ENCODE measurements at places on chromosomes 1 and 21.
A peak's percentile ranks its signal among the peaks of the same experiment; 100 is the strongest.

GRCh38 chr1:91091812-91092211, 70.0 kb upstream of the ZNF644 start:
- no peak for DNase-seq

DNA sequence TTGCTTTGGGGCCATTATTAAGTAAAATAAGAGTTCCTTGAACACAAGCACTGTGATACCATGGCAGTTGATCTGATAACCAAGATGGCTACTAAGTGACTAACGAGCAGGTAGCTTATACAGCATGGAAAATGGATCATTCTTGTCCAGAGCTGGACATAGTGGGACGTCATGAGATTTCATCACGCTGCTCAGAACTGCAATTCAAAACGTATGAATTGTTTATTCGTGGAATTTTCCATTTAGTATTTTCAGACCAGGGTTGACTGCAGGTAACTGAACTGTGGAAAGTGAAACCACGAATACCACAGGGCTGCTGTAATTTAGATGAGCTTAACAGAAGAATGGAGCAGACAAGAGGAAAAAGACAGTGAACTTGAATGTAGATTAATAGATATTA, 38.9 kb downstream of the CCDC18 start:
- DNase-seq, result no peak

DNA sequence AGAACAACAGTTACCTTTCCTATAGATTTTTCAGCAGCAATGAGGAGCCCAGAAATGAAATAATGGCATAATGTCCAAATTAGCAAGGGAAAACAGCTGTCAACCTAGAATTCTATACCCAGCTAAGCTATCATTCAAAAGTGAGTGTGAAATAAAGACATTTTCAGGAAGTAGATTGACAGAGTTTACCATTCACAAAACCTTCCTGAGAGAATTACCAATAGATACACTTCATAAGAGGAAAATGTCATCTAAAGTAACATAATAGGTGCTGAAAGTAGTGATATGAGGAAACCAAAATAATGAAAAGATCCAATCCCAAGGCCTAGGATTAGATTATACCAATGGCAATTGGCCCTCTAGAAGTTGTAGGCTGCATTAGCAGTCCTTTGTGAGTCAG, 34.6 kb downstream of the OBSCN start:
- no peak for DNase-seq

GRCh38 chr1:31335007-31335406, 37.9 kb downstream of the FABP3 start:
- peak; percentile 38 for DNase-seq

DNA sequence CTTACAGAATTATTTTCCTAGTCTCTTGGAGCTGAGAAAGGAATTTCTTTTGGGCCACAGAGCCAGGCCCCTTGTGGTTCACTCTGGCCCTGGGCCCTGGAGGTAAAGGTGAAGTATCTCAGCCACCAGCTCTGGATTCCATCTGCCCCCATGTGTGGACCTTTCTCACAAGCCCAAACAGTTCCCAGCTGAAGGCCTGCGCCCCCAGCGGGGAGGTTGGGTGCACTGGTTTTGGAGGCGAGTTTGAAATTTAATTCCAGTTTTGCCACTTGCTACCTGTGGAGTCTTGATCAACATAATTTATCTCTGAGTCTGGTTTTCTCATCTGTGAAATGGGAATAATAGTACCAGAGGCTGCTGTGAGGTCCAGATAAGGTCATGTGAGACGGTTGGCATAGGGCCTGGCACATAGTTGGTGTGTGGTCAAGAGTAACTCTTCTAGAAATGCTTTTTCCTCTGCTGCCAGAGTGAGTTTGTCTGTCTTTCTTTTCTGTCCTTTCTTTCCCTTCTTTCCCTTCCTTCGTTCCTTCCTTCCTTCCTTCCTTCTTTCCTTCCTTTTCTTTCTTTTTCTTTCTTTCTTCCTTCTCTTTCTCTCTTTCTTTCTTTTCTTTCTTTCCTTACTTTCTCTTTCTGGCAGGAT, 6.1 kb downstream of the AGTRAP start:
- DNase-seq, result no peak

- no peak for DNase-seq
Observed at GRCh38 chr1:96837781-96838216, 116.2 kb downstream of the PTBP2 start.

DNA sequence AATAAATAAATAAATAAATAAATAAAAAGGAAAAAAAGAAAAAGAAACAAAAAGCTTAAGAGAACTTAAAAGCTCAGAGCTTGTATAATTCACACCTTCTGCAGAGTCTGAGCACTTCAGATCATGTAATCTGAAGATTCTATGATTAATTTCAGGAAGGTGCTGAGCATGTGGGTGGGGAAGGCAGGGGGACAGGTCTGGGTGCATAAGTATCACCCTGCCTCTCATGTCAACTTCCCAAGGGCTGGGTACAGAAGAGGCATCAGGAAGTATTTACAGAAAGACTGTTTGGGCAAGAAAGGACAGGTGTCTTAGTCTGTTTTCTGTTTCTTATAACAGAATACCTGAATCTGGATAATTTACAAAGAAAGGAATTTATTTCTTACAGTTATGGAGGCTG, 20.4 kb upstream of the PADI2 start:
- no peak for DNase-seq

- DNase-seq, result no peak
Observed at GRCh38 chr1:198018529-198018928, 101.4 kb downstream of the LHX9 start.

- DNase-seq, result no peak
Observed at GRCh38 chr21:7917729-7918128, 2603.7 kb upstream of the TPTE start.

GRCh38 chr1:157703981-157704380, 3.4 kb upstream of the FCRL3 start:
- no peak for DNase-seq

DNA sequence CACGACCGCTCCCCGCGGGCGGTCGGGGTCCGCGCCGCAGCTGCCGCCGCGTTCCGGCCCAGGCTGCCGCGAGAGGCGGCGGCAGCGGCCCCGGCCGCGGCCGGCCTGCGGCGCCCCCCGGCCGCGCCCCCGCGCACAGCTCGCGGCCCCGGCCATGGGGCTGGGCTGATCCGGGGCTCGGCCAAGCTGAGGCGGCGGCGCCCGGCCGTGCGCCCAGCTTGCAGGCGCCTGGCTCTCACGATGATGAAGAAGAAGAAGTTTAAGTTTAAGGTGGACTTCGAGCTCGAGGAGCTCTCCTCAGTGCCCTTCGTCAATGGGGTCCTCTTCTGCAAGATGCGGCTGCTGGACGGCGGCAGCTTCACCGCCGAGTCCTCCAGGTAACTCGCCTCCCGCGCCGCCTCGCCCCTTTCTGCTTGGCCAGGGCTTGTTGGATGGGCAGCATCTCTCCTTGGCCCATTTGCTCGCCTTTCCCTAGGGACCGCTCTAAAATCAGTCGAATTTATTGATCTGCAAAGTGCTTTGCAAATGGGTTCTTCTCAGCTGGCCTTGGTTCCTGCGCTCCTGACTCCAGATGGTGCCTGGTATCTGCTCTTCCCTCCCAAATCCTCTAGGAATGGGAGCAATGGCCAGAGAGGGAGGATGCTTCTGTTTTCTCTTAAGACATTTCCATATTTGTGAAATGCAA, 431 bp downstream of the EEIG2 start:
- peak; percentile 28 for DNase-seq

DNA sequence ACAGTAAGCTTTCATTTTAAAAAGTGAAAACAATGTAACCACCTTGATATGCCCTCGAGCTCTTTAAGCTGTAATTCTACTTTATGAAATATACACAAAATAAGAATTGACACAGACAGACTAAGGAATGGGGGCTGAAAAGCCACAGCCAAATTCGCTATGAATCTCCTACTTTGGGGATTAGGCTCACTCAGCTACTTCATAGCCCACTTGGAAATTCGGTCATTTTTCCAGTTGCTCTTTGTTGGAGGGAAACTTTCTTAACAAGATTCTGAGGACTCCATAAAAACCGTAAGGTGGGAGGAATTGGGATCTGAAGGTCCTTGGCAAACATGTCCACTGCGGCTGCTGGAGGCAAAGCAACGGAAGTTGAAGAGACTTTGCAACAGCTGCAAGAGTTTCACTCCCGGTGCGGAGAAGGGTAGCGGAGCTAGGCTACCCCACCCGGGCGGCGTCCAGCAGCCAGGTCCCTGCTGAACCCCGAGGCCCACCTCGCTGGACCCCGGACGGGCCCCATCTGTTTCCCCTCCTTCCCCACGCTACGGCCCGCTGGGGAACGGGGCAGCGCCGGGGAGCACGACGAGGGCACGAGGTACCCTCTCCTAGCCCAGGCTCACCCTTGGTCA, 634 bp downstream of the MYCBP start:
- no peak for DNase-seq

DNA sequence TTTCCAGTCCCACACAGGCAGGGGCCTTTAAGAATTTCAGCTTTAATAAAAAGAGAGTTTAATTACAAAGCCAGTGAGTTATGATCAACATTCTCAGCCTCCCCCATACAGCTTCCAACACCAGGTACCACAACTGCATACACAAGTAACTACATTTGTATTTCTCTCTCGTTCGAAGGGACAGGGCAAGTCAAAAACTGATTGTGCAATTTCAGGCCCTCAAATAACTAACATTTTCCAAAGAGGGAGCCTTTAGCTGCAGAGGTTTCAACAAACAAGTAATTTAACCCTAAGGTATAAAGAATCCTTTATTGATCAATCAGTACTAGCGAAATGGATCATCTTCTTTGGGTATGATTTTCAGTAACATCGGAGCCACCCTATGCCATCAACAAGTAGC, 142.4 kb downstream of the ZNF281 start:
- no peak for DNase-seq

DNA sequence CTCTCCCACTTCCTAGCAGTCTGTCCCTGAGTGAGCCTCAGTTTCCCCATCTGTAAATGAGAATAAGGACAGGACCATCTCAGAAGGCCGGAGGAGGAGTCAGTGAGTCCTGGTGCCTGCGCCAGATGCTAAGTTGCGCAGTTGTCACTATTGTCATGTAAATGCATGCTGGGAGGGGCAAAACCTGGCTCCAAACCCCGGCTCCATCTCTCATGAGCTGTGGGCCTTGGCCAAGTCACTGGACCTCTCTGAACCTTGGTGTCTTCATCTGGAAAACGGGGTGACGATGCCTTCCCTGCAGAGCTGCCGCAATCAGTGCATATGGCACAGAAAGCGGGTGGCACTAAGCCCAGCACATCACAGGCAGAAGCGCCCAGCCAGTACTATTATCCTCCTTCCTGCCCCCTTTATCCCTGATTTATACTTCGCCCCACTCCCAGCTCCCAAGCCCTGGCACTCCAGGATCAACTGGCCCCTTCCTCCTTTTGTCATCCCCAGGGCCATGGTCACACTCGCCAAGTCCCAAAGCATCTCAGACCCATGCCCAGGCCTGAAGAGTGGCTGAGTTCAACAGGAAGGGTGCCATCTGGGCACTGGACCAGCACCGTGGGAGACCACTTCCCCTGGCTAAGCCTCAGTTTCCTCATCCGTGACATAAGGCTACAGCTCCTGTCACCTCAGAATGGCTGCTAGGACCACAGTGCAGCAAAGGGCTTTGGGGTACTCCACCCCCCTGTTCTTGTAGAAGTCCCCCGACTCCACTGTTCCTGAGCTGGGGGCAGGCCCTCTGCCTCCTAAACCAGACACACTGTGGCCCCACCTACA, 4.3 kb upstream of the PLEKHG5 start:
- DNase-seq, result no peak

GRCh38 chr1:150981177-150981804, 801 bp upstream of the ANXA9 start:
- no peak for DNase-seq

DNA sequence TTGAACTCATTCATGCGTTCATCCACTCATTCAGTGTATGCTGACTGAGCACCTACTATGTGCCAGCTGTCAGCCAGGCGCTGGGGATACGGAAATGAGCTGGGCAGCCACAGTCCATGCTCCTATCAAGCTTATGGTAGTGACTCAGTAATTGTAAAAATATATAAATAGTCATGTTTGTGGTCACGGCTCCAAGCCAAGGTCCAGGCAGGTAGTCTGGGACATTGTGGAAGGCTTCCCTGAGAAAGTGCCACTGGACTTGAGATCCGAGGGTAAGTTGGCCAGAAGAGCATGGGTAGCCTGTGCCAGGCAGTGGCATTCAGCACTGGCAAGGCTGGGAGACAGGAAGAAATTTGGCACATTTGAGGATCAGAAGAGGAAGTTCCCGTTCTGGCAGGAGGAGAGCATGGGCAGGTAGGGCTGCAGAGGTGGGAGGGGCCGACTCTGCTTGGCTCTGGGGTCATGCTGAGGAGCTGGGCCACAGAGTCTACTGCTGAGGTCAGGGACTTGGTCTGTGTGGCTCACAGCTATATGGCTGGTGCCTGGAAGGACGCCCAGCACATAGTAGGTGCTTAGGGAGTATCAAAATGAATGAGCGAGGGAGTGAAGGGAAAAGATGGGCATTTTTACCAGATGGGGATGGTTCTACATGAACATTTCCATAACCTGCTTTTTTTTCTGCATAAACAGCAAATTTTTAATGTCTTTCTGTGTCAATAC, 6.9 kb downstream of the PTPRF start:
- DNase-seq, result no peak

DNA sequence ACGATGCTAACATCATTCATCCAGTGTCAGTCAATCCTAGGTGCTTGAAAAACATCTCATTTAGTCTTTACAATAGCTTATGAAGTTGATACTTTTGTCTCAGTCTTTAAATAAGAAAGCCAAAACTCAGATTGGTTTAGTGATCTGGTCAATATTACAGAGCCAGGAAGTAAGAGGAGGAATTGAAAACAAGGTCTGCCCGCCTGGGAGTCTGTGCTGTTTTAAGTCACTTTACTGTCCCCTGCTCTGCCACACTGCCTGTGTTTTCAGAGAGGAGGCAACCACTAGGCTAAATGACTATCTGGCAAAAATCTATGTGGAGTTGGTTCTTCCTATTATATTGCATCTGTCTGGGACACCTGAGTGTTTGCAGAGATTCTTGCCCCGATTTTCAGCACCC, 62.3 kb downstream of the ST6GALNAC3 start:
- DNase-seq, result no peak

- DNase-seq, result no peak
Observed at GRCh38 chr1:44939061-44939460, 47.3 kb downstream of the EIF2B3 start.

- peak; percentile 51 for DNase-seq
Observed at GRCh38 chr21:34243562-34243961, 120.2 kb upstream of the KCNE2 start.

DNA sequence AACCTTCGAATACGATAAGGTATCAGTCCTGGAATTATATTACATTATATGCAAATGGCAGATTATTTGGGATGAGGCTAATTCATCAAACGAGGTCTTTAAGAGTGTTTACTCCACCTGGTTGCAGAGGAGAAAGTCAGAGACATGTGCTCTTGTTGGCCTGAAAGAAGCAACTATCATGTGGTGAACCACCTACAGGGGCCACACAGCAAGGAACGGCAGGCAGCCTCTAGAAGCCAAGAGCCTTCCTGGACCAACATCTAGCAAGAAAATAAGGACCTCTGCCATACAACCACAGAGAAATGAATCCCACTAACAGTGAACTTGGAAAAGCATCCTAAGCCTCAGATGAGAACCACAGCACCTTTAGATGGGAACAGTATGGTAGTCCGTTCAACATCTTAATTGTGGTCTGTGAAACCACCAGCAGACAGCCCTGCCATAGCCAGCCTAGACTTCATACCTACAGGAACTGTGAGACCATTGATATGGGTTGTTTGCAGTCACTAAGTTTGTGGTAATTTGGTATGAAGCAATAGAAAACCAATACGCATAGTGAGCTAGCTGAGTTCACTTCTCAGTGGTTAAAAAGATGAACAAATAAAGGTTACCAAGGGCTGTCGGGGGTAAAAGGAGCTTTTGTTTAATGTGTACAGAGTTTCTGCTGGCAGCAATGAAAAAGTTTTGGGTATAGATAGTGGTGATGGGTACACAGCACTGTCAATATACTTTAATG, 345.7 kb upstream of the RUNX1 start:
- no peak for DNase-seq
